RWPE1 (cell line): ENCODE measurements at places on chromosomes 5 and 9.

DNA sequence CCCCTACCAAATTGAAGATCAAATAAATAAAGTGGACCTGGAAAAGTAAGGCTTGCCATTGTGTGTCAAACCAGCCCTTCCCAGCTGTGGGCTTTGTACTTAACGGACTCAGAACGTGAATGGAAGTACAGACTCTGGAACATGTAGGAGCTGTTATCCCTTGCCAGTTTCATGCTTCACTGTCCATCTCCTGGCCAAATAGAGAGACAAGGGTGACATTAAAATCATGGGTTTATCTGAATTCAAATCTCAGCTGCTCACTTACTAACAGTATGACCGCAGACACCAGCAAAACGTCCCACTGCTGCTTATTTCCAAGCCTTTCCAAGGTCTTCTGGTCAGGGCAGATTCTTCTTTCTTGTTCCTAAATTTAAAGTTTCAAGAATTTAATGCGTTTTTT is 52.2 kb downstream of the EXOSC2 start:
- no peak for DNase-seq

GRCh38 chr5:136802383-136802782 is 437.0 kb upstream of the TRPC7 start:
- DNase-seq, result peak; percentile 32

GRCh38 chr5:138033386-138033808 is 518 bp upstream of the FAM13B start:
- DNase-seq, result no peak

DNA sequence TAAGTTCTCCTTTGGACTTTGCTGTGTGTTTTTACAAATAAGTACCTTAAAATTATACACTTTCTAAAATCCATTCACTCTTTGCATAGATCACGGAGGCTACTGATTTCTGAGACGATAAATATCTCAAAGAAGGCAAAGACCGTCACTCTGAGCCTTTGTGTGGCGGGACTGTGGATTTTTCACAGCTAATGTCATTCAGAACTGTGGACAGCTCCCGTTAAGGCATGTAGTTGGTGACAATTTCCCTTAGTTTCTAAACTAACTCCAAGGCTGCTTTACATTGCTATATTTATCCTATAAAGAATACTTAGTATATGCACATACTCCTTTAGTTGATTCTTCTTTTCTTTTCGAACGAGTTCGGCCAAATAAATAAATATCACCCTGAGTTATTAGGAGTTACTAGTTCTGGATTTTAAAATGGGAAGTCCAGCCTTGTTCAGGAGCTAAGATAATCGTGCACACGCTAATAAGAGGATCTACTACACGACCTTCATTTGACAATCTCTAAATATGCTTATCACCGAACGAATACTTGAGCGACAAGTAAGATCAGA is 1.8 kb downstream of the HCN1 start:
- no peak for DNase-seq

DNA sequence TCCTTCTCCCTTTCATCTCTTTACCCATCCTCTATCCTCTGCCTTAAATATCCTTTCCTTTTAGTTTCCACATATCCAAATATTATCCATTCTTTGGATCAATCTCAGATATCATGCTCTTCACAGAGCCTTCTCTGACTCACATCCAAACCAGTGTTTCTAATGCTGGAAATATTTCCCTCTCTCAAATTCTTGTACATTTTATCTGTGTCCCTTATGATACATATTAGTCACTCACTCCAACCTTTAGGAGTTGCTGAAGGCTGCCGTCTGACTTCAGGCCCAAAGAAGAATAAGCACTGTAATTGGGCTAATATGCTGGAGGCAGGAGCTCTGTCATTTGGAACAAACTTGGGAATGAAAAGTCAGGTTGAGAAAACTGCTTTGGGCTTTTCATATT is 156.4 kb upstream of the RUSC2 start:
- peak; percentile 26 for DNase-seq

DNA sequence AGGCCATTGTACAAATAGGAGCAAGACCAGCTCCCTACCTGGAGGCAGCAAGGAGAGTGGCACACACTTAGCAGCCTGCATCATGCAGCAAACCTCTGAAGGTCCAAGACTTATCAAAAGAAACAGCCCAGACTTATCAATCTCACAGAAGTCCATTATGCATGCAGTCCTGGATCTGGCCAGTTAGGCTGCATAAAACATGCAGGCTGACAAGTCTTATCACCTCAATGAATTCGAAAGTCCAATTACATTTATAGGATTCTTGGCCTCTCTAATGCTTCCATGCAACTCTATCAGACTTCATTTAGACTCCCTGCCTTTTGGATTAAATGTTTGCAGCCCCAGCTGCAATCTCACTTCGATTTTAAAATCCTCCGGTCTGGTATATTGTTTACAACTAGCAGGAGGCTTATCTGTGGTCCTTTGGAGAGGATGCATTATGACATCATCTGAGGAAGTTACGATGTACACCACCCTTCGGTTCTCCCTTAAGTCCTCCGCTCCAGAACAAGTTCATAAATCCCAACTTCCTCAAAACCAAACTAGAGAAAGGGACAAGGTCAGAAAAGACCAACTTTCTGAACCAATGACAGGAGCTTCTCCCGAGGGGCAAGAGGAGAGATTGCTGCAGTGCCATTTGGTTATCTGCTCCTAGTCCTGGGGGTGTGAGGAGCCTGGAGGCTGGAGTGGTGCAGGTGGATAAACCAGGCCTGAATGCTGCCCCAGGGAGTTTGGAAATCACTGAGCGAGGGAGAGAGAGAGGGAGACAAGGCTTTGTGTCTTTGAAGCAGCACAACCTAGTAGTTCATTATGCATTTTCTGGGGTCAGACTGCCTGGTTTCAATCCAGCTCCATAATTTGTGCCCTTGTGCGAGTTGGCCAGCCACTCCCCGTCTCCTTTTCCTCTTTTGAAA is 313.9 kb downstream of the TLE1 start:
- DNase-seq, result no peak

GRCh38 chr5:104372376-104372775 is 809.8 kb upstream of the NUDT12 start:
- no peak for DNase-seq

DNA sequence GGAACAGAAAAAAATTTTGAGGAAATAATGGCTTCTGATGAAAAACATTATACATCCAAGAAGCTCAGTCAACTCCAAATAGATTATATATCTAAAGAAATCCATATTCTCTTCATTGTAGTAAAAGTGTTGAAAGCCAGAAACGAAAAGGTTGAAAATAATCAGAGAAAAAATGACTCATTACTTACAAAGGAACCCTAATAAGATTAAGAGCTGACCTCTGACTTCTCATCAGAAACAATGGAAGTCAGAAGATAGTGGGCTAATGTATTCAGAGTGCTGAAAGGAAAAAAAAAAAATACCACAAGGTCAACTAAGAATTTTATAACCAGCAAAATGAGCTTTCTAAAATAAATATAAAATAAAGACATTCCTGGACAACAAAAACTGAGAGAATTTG is 60.0 kb downstream of the HSD17B4 start:
- no peak for DNase-seq

GRCh38 chr5:115295777-115296123 is 704 bp downstream of the CCDC112 start:
- no peak for DNase-seq

DNA sequence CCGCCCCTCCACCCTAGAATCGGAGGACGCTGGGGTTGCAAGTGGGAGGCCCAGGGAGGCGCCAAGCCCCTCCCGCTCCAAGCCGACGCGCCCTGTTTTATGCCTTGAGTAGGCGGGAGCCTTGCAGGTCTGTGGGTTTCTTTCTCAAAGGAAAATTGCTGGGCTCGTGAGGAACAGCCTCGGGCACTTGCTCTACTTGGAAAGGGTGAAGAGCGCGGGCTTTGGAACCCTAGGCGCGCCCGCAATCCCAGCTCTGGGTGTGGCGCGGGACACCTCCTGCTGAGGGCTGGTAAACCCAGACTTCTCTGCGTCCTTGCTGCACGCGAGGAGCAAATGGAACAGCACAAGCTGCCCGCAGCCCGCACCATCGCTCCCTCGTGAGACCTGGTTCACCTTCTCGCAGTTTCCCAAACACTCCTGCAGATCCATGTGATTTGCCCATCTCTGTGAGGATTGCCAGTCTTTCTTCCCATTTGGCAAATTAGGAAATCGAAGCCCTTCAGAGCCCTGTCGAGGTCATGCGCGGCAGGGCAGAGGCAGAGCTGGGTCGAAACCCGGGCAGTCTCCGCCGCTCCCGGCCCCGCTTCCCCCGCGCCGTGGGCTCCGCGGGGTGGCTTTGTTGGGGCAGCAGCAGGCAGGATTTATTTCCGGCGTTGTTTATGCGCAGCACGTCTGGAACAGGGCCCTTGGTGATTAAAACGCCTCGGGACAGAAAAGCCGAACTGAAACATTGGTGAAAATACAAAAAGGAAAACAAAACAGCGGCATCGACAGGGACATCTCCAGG is 98.4 kb upstream of the CPLX2 start:
- peak; percentile 36 for DNase-seq

GRCh38 chr9:71357346-71357745 is 235.9 kb upstream of the TRPM3 start:
- no peak for DNase-seq

- DNase-seq, result peak; percentile 99
Measured at GRCh38 chr9:114276908-114277821, 45.7 kb upstream of the ORM1 start.

GRCh38 chr9:16039218-16039987 is 486.6 kb downstream of the CCDC171 start:
- no peak for DNase-seq

DNA sequence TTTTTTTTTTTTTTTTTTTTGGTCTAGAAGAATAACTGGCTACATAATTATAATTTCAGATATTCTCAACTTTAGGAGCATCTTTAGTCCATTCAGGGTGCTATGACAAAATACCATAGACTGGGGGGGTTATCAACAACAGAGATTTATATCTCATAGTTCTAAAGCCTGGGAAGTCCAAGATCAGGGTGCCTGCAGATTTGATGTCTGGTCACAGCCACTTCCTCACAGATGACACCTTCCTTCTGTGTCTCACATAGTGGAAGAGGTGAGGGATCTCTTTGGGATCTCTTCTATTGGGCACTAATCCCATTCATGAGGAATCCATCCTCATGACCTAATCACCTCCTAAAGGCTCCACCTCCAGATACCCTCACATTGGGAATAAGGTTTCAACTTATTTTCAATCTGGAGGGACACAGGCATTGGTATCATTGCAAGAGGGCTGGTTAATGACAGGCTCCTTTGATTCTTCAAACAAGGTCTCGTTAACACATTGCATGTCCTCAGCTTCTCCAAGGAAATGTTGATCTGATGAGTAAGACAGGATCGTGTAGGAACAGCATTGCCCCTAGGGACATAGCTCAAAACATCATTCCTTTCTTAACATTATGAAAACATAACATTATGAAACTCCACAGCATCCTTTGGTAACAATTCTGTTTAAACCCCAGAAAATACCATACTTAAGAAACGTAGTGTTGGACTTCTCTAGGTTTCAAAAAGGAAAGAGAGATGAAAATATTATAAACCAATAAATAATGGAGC is 372.4 kb downstream of the SEMA5A start:
- peak; percentile 55 for DNase-seq

GRCh38 chr5:95715799-95716461 is 15.2 kb upstream of the RHOBTB3 start:
- DNase-seq, result peak; percentile 85

- DNase-seq, result peak; percentile 26
Measured at GRCh38 chr5:123776761-123777160, 264.8 kb downstream of the CSNK1G3 start.

GRCh38 chr9:7403839-7404487 is 395.6 kb downstream of the DMAC1 start:
- no peak for DNase-seq

DNA sequence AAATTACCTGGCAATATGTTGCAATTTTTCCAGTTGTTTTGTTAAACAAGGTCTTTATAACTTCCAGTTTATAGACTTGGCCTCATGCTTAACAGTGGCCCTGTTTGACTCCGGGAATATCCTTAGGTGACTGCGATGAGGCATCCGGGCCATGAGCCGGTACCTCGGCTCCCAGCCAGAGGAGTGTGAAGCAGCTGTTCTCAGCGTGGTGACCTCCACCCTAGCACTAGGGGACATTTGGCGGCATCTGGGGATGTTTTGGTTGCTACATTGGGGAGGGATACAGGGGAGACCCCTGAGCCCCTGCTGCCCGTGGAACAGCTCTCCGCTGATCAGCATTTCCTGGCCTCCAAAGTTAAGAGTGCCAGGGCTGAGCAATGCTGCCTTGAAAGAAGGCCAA is 533.4 kb downstream of the IRX1 start:
- no peak for DNase-seq

DNA sequence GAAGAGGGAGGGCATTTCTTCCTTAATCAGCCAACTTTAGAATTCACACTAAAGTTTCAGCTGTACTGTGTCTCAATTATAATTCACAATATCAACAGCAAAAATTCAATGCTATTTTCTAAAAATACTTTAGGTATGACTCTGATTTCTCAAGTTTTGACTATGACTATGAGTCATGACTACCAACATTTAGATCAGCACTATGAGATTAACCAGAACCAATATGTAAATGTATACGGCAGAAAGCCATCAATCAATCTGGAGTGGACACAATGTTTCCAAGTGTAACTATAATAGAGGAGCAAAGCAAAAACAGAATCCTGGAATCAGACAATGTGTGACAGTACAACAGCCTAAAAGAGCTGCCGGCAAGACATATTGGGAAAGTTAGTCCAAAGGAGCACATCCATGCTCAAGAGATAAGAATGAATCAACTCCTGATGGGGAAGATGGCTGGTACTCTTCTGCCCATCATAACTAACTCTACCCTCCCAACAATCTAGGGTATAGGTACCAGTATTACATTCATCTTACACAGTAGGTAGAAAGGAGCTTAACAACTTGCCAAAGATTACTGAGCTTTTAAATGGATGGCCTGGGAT is 294.4 kb downstream of the SEMA5A start:
- DNase-seq, result no peak

GRCh38 chr9:13952906-13953305 is 361.0 kb downstream of the NFIB start:
- no peak for DNase-seq

DNA sequence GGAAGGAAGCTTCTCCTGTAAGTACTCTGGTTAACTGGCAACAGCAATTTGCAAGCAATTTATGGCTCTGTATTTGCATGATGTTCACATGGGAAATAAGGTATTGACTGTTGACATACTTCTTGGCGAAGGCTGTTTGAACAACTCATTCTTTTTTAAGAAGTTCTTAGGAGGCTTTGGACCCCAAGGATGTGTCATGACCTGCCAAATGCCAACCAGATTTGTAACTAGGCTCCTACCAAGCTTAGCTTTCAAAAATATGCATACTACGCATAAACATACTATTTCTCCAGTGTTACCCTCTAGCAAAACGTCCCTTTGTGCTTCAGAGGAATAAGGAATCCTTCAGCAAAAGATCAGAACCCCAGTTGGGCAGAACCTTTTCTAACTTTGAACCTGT is 165.2 kb upstream of the MSX2 start:
- peak; percentile 47 for DNase-seq

GRCh38 chr5:175750511-175750931 is 92.7 kb downstream of the HRH2 start:
- no peak for DNase-seq

DNA sequence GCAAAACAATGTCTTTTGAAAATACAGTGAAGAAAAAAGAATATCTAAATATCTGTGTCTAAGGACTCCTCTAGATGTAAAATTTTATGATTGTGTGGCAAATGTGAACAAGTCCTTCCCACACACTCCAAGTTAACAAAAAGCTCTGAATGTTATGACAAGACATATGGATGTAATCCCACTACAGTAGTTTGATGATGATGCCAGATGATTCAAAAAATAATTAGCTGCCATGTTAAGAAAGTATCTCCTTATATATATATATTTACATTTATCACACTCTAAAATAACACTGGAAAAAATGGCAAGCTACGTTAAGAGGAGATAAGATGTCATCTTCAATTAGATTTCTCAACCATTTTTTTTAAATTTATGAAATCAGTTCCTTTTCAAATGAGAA is 178.5 kb downstream of the NFIB start:
- DNase-seq, result no peak
